ENCODE measurements at places on chromosomes 6 and 20.
A peak's percentile ranks its signal among the peaks of the same experiment; 100 is the strongest.

DNA sequence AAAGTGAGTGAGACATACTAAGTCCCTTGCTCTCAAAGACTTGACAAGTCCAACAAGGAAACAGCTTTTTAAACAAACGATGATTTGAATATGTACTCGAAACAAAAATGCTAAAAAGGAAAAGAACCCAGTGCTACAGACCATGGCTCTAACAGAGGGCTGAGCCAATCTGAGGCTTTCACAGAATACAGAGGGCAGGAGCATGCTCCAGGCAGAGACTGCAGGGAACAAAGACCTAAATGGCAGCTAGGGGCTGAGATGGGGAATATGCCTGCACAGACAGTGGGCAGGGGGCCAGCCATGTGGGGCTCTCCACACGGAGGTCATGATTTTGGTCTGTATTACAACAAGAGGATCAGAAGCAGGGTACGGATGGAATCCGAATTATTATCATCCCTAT, 31.1 kb upstream of the C6orf118 start:
- DNase-seq = no peak

- DNase-seq = no peak
Observed at GRCh38 chr6:122722746-122723145, 56.8 kb upstream of the FABP7 start.

DNA sequence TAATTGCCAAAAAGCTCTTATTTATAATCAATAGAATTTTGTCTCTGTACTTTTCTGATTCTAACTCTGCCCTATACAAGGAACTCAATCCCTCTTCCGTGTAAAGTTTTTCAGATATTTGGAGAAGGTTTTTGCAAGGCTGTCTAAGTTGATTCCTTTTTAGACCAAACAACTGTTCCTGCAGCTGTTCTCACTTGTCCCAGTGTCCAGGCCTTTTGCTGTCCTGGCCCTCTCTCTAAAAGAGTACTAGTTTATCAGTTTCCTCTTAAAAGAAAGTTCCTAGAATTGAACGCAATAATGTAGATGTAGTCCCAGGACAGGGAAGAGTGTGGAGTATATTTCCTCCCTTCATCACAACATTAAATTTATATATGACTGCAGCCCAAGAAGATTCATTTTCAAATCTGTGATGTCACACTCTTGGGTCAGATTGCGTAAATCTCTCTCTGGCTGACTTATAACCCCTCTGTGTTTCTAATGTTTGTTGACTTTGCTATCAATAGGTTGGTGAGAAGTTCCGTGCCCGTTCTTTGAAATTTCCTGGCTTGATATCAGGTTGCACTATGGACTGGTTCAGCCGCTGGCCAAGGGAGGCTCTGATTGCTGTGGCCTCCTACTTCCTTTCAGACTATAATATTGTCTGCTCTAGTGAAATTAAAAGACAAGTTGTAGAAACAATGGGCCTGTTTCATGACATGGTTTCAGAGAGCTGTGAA, 139.4 kb upstream of the GLP1R start:
- DNase-seq = no peak

DNA sequence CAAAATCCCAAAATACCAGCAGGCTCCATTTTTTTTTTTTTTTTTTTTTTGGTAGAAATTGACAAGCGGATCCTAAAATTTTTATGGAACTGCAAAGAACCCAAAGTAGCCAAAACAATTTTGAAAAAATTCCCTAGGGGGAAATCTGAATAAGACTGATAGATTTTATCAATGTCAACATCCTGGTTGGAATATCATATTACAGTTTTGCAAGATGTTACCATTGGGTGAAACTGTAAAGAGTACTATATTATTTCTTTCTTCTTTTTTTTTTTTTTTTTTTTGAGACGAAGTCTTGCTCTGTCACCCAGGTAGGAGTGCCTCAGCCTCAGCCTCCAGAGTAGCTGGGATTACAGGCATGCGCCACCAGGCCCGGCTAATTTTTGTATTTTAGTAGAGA, 29.4 kb upstream of the BEND3 start:
- DNase-seq = no peak

- DNase-seq = no peak
Observed at GRCh38 chr6:41557335-41557734, 11.2 kb downstream of the FOXP4 start.

- peak; percentile 22 for DNase-seq
Observed at GRCh38 chr6:12009876-12010634, 2.1 kb upstream of the HIVEP1 start.

- DNase-seq = no peak
Observed at GRCh38 chr20:50295345-50295744, 104.7 kb downstream of the CEBPB start.

GRCh38 chr6:111980143-111980542, 73.8 kb upstream of the CCN6 start:
- DNase-seq = peak; percentile 43

- DNase-seq = peak; percentile 42
Observed at GRCh38 chr20:17518339-17519052, 12.7 kb downstream of the BFSP1 start.

GRCh38 chr6:111754423-111754822, 118.8 kb downstream of the FYN start:
- no peak for DNase-seq

DNA sequence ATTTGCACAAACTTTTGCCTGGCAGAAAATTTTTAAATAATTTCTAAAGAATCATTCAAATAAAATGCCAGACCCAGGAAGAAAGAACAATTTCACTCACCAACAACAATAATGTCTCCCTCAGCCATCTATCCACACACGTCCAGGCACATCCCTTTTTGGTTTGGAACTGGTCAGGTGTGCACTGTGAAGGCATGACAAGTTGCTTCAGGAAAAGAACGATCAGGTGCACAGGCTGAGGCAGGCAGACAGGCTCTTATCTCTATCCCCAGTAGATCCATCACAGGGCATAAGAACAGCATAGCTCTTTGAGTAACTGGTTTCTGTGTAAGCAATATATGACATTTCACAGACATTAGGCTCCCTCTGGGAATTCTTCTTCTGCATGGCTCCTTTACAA, 18.1 kb upstream of the NXT1 start:
- DNase-seq = no peak

GRCh38 chr20:40887105-40887504, 141.5 kb upstream of the TOP1 start:
- DNase-seq = no peak

DNA sequence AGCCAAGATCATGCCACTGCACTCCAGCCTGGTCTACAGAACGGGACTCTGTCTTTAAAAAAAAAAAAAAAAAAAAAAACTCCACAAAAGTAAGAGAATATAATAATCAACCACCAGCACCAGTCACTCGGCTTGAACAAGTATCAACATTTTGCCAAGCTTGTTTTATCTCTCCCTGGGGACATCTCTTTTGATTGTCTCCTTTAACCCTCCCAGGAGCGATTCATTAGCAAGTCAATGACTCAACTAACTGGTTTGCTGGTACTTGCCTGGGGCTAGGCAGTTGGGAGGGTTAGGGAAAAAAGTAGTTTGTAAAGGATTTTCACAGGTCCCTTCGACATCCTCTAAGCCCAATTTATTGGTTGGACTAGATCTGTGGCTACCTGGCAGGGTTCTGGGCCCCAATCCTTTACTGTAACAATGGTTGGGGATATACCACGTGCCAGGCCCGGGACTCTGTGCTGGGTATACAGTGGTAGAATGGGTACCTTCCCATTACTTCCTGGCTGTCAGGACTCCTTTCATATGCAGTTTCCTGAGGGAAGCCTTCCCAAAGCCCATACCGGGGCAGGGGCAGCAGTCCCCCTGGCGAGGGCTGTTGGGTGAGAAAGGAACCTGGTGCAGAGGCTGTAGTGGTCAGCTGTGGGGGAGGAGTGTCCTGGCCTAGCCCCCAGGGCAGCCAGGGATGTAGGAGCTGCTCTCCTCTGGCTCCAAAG, 12.2 kb downstream of the TGIF2 start:
- DNase-seq = peak; percentile 44

DNA sequence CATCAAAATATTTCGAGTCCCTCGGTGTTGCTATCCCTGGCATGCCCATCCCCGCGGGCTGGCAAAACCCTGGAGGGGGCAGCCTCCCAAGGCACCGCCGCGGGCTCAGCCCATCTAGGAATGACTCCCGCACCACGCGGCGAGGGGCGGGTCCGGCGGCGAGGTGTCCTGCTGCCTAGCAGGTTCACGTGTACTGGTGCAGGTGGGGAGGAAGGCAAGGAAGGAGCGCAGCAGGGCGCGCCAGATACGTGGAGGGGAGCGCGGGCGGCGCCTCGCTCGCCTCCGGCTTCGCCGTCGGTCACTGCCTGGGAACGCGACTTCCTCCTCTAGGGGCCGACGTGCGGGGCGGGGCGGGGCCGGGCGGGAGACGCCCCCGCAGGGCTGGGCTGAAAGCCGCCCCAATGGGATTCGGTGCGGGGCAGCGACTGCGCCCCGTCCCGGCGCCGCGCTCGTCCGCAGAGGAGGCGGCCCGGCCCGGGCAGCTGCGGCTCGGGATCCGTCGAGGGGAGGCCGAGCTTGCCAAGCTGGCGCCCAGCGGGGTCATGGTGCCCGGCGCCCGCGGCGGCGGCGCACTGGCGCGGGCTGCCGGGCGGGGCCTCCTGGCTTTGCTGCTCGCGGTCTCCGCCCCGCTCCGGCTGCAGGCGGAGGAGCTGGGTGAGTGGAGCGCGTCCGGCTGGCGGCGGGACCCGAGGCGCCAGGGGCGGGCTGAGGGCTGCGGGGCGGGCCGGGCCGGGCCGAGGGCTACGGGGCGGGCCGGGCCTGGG, at the start of gene DCBLD1:
TSS of gene DCBLD1 (plus strand) at position 435 of the 764 bp plus-strand sequence. CDS start at position 543, 108 bp downstream.
- DNase-seq = peak; percentile 95

GRCh38 chr6:16108921-16109658, 19.8 kb upstream of the MYLIP start:
- no peak for DNase-seq

GRCh38 chr20:13865791-13866351, 81.0 kb downstream of the NDUFAF5 start:
- peak; percentile 71 for DNase-seq

DNA sequence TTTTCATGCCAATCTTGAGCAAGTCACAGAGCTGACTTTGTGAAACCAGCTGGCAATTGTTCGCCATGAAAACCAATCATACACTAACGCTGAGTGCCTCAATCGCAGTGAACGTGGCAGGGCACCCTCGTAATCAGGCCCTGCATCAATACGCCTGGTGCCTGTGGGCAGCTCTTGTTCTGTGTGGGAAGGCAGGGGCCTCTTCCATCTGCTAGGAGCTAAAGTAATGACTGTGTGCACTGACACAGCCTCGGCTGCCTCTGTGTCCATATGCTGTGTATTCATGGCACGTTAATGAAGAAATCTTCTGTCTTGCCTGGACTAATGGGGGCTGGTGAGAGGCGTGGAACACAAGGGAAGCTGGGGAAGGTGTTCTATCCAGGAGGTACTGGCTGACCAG, 27.8 kb upstream of the SYNDIG1 start:
- no peak for DNase-seq

GRCh38 chr20:19690462-19690861, 67.6 kb upstream of the RIN2 start:
- no peak for DNase-seq

DNA sequence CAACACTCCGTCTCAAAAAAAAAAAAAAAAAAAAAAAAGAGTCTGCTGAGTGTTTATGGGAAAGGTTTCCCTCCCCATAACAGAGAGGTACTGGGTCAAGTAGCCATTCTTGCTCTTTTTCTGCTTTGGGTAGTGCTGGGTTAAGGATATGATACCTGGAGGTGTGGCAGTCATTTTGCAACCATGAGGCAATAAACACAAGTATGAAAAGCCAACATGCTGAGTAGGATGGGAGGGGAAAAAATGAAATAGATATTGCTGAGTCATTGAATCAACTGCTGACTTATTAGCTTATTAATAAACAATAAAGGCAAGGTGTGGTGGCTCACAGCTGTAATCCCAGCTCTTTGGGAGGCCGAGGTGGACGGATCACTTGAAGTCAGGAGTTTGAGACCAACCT, 2.3 kb upstream of the TOMM34 start:
- no peak for DNase-seq

DNA sequence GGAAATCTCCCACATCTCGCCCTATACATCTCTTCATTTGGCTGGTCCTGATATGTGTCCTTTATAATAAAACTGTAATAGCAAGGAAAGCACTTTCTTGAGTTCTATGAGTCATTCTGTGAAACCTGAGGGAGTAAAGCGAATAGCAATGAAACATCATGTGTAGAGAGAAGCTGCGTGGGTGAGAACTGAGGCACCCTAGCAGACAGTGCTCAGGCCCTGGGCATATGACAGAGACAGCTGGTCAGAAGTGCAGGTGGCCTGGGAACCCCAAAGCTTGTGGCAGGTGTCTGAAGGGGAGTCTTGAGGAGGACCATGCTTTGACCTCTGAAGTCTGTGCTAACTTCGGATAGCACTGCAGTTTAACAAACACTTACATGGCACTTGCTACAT, 1.3 kb upstream of the BLOC1S5 start:
- no peak for DNase-seq

DNA sequence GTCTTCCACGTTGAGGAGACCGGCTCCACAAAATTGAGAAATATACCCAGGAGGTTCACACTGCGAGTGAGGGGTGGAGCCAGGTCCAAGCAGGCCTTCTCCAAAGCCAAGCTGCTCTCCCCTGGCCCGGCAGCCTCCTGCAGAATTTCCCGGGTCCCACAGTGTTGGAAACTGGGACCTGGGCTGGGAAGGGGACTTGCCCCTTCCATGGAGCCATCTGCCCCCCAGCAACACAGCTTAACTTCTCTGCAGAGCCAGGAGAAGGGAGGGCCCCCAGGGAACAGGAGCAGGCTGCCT, 35.4 kb downstream of the MDFI start:
- DNase-seq = no peak

DNA sequence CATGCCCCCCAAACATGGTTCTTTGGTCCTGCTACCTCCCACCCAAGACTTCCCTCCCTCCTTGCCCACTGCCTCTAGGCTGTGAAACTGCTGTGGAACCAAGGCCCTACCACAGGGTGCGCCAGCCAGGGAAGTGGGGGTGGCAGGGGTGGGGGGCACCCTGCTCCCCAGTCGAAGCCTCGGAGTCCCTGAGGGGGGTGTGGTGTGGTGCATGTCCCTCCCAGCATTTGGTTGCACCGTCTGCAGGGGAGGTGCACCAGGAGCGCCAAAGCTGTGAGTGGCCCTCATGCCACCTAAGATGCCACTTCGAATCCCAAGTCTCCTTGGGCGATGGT, 1.8 kb downstream of the RGS19 start:
- DNase-seq = no peak

Data from GM03348 (cell line).